NCI-H187 (cell line): ENCODE measurements at places on chromosomes 4 and X.

GRCh38 chr4:154528869-154529268 lies 21.3 kb downstream of the PLRG1 start:
- DNase-seq = no peak

DNA sequence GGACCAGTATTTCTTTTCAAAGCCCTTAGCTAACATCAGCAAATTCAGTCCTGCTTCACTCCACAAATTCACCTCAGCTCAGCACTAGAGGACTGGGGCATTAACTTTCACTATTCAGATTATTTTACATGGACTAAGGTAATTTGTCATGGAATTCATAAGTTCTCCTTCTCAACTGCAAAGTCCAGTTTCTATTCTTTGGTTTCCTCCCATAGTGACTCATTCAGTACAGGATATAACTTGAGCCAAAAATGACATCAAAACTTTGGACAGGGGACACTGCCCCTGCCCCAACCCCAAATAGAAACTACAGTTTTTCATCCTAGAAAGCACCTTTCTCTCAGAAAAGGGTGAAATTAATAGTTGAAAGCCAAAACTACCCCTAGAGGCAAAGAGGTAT lies 52.7 kb downstream of the COX7B2 start:
- DNase-seq = no peak

- DNase-seq = no peak
Measured at GRCh38 chr4:161704653-161705052, 459.1 kb downstream of the FSTL5 start.

GRCh38 chr4:108540536-108540935 lies 79.8 kb upstream of the RPL34 start:
- DNase-seq = no peak

DNA sequence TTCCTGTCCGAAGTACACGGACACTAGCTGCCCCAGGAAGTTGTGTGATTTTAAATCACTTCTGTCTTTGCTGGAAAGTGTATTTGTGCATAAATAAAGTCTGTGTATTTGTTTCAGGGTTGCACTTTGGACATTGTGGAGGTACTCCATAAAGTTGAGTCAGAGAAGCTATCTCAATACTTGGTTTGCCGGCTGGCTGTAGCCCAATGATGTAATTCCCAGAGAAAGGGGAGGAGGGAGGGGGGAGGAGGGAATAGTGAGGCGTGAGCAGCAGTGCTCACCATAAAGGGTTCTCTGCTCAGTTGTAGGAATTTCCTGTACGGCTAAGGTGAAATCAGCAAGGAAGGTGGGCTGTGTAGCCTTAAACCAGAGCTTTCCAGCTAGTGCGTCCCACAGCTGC lies 7.5 kb downstream of the APEX2 start:
- DNase-seq = no peak

DNA sequence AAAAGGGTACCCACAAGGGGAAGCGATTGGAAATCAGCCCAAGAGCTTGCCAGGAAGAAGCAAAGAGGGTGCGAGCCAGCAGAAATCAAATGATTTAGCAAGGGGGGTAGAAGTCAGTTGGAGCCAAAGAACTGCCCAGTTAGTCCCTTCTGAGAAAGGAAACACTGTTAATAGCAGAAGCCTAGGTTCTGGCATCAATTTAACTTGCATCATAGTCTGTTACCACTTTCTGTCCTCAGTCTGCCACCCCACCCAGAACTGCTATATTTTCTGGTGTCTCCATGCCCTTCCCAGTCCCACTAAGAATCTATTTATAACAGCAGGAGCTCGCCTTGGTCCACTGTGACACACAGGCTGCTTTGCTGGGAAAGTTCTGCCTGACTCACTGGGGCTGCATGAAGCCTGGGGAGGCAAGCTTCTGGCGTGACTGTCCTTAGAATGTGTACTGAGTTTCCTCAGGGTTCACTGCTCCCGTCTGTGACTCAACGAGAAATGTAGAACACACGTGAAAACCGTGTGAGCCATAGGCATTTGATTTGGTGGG lies 157.8 kb upstream of the TTC29 start:
- DNase-seq = no peak

DNA sequence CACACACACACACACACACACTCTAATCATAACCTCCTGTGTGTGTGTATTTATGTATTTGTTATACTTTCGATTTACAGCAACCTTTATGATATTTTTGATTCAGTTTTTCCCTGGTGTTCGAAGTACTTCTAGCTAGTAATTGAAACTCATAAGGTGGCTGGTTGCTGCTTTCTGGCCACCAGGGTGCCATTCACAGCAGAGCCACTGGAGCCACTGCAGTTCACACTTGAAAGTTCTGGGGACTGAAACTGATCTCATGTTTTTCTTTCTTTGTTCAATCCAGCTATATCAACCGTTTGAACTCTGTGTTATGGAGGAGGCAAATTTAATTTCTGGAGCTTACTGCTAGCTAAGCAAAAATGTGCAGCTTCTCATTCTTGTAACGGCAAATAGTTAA lies 419.4 kb downstream of the ADGRL3 start:
- DNase-seq = no peak

DNA sequence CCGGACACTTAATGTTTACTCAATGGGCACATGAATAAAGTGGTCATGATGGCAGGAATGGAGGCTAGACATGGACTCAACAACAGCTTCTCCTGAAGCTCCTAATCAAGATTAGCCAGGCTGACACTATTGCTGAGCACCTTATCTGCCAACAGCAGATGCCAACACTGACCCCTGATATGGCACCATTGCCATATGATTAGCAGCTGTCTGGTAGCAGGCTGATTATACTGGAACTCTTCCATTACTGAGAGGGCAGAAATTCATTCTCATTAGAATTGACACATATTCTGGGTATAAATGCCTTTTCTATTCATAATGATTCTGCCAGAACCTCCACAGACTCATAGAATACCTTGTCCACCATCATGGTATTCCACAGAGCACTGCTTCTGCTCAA lies 18.4 kb upstream of the AFF1 start:
- no peak for DNase-seq

GRCh38 chr4:7887436-7887835 lies 52.2 kb downstream of the AFAP1 start:
- DNase-seq = no peak
